ENCODE measurements at places on chromosomes 3 and 15.
A peak's percentile ranks its signal among the peaks of the same experiment; 100 is the strongest.

GRCh38 chr3:45371621-45372020 is 16.8 kb upstream of the LARS2 start:
- DNase-seq = no peak

DNA sequence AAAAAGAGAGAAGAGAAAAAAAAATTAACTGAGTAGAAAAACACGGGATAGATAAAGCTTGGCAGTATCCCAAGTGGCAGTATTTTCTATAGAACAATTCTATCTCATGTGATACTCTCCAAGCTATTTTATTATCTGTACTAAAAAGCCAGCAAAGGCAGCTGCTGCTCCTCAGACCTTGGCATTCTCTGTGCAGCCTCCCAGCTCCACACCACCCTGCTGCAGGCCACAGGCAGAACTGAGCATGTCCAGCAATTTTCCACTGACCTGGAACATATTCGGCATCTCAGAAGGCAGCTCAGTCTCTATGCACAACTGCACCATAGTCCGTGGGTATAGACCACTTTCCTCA is 1161.4 kb downstream of the IGSF11 start:
- DNase-seq = peak; percentile 17

GRCh38 chr15:62362608-62363007 is 197.5 kb upstream of the C2CD4B start:
- no peak for DNase-seq

GRCh38 chr3:173009410-173009809 is 131.6 kb downstream of the SPATA16 start:
- DNase-seq = no peak

- DNase-seq = no peak
Observed at GRCh38 chr3:14849638-14850230, 31.0 kb downstream of the FGD5 start.

DNA sequence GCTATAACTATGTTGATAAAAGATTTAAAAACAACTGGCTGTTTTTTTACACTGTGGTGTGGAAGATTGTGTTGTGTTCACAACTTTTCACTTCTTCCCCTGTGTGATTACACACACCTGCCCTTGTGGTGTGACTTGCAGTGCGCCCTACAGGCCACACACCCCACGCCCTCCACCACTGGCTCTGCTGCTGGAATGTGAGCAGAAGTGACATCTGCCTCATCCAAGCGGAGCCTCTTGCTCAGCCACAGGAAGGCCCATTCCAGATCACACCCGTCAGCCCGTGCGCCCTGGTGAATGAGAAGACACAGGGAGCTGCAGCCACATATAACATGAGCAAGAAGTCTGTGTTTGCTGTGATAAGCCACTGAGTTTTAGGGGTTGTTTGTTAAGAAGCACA is 7.0 kb downstream of the CCR2 start:
- DNase-seq = no peak

DNA sequence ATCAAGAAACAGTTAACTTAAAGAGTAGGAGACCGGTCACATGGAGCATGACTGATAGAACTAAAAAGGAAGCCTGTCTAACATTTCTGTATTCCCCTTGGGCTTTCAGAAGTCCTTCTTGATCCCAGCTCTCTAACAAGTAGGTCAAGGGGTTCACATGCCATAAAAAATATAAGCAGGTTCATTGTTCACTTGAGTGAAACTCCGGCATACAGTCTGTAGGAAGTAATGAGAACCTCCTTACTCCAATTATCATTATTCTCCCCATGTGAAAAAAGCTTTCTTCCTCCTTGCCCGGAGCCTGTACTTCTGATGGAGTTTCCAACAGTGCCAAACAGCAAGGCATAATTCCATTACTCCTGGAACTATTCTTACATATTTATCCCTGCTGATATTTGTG is 242.8 kb upstream of the CNTN4 start:
- no peak for DNase-seq

GRCh38 chr15:51830276-51830806 is 888 bp downstream of the TMOD3 start:
- DNase-seq = no peak

- DNase-seq = no peak
Observed at GRCh38 chr15:67547836-67548235, 5.3 kb downstream of the MAP2K5 start.

- no peak for DNase-seq
Observed at GRCh38 chr3:163335429-163335828, 1742.9 kb downstream of the SI start.

- DNase-seq = no peak
Observed at GRCh38 chr15:101171954-101172353, 79.9 kb downstream of the CHSY1 start.

DNA sequence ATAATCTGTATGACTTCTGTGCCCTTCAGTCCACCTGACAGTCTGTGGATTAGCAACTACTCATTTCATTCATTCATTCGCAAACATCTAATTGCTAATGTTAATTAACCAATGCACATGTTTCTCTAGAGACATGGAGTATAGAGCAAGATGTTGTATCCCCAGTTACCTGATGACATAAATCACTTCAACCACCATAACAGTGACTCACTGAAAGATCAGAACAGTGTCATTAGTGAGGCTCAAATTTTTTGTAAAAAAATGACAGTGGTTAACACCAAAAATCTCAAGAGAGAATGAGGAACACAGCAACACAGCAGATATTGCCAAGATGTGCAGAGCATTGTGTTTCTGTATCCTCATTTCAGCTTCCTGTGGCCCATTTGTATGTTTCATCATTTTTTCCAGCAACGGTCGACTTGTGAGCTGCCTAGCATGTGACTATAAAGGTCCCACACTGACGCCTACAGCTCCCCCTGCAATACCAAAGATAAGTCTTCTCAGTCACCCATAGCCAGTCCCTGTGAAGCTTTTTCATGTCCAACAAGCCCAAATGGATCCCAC is 3.7 kb upstream of the PLD1 start:
- DNase-seq = no peak

DNA sequence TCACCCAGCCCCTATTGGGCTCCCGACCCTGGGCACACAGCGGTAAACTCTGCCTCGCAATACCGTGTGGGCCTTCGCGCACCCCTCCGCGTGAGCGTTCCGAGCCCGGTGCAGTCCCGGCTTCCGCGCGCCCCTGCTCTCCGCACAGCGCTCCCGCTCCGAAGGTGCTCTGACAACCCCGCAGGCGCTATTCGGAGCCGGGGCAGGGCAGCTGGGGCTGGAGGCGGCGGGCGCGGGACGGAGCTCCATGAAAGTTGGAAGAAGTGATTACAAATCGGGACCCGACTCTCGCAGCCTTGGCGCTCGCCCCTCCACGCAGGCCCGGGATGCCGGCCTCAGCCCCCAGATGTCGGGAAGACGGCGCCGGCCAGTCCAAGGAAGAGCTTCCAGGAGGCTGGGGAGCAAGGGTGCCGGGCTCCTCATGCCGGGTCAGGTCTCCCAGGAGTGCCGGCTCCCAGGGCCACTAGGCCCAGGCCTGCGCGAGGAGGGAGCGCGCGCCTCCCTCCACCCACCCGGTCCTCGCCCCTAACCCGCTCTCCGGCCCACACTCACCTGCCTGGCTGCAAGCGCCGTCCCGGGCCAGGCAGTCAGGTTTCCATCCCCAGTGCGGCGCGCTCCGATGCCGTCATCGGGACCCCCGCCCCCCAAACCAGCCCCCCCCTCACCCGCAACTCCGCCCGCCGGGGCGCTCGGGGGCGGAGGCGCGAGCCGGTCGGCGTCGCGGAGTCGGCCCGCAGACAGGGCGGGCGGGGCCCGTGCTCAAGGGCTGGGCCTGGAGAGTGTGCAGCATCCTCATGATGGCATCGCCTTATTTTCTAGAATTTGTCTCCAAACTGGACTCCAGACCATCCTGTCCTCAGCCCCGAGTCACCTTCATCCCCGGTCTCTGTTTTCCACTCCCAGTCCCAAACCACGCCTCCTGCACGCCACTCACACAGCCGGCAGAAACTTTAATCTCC is at the start of gene KIF7:
Gene KIF7 (minus strand): TSS at position 621 of the 959 bp plus-strand sequence. CDS start 2,537 bp downstream, outside the sequence.
- DNase-seq = peak; percentile 82

DNA sequence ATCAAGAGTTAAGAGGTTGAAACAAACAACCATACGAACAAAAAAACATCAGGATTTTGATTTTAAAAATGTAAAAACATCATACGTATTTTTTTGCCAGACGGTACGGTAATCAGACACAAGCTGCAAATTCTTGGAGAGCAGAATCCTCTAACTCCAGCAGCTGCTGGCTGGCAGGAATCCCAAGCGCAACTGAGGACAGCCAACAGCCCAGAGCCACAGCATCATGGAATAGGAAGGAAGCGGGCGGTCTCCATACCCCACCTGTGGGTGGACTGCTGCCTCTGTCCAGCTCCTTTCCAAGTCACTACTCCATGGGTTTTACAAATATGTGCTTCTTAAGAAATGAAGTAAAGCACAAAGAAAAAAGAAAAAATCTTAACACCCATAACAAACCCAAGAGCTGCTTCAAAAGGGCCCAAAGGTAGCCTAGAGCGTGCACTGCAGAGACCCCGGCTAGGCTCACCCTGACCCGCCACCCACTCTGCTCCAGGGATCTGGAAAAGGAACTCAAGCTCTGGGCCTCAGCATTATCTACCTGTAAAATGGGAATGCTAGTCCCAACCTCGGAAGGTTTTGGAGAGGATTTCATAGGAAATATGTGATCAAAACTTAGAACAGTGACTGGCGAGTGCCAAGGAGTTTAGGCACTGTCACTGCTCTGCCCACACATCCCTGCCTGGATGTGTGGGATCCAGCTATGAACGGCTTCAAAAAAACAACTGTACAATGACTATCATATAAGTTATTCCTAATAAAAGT is 33.4 kb downstream of the ZXDC start:
- no peak for DNase-seq

- DNase-seq = no peak
Observed at GRCh38 chr3:15273227-15273626, 59.2 kb downstream of the SH3BP5 start.

- no peak for DNase-seq
Observed at GRCh38 chr3:16724487-16724886, 119.3 kb upstream of the DAZL start.

DNA sequence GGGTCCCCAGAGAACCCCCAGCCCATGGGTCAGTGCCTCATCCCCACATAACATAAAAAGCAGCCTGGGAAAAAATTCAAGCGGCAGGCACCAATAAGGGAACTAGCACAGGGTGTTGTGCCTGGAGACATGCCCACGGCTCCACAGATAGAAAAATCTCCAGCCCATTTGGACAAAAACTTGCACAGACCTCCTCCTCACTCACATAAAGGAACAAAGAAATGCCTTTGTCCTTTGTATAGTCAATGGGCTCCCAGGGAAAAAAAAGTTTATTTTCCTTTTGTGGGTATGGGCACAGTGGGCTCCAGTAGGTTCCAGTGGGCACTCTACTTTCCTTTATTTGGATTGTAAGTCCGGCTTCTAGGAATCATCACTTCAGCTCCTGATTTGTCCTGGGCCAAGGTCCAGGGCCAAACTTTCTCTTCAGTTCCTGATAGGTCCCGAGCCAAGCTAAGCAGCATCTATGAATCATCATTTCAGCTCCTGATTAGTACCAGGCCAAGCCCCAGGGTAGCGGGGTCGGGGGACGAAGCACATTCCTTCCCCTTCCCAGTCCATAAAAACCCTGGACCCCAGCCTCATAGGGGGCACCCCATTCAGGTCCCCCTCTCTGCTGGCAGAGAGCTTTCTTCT is 1.6 kb upstream of the DNAH12 start:
- no peak for DNase-seq

- DNase-seq = no peak
Observed at GRCh38 chr3:42865256-42865655, 10.4 kb downstream of the CYP8B1 start.

- no peak for DNase-seq
Observed at GRCh38 chr15:52699457-52699856, 20.3 kb upstream of the ATOSA start.

GRCh38 chr3:158775426-158776410 is 26.1 kb upstream of the MFSD1 start:
- DNase-seq = no peak

GRCh38 chr3:138914870-138915502 is 32.0 kb downstream of the FOXL2 start:
- DNase-seq = peak; percentile 79

- DNase-seq = no peak
Observed at GRCh38 chr3:189845069-189845468, 213.9 kb downstream of the TP63 start.

DNA sequence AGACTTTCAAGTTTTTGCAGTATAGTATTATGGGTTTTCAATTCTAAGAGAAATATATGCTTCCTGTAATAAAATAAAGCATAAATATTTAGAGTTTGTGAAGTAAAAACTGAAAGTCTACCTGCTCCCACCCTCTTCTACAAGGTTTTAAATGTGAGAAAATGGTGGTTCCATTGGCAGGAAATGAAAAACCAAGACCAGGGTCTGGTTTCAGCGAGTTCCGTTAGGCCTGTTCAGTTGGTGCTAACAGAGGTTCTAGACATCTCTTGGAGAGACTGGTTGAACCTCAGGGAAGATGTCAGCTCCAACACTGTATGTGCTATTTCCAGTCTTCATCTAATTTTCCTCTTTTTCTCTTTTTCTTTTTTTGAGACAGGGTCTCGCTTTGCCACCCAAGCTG is 11.8 kb upstream of the MYO1E start:
- DNase-seq = no peak

DNA sequence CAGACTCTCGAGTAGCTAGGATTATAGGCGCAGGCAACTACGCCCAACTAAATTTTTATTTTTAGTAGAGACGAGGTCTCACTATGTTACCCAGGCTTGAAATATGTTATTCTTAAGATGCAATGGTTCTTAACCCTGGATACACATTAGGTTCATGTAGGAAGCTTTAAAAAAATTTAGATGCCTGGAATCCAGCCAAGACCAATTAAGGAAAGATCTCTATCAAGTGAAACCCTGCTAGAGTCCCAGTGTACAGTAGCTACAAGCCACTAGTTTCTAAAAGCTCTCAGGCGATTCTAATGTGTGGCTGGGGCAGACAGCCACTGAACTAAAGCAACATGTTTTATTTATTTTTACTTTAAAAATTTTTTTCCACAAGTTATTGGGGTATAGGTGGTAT is 33.2 kb downstream of the TRIM69 start:
- DNase-seq = peak; percentile 8

DNA sequence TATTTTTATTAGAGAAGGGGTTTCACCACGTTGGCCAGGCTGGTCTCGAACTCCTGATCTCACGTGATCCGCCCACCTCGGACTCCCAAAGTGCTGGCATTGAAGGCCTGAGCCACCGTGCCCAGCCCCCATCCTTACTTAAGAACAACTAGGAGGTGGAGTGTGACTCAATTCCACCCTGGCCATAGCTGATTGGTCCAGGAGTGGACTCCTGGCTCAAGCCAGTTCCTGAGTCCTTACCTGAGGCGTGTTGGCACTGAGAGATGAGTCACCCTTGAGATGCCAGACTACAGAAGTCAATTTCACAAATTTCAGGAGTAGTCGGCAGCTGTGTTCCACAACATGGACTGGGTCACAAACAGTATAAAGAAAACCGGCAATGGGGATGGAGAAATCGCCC is 124.2 kb downstream of the SHQ1 start:
- no peak for DNase-seq

- peak; percentile 15 for DNase-seq
Observed at GRCh38 chr3:27533261-27533607, 49.0 kb upstream of the SLC4A7 start.

DNA sequence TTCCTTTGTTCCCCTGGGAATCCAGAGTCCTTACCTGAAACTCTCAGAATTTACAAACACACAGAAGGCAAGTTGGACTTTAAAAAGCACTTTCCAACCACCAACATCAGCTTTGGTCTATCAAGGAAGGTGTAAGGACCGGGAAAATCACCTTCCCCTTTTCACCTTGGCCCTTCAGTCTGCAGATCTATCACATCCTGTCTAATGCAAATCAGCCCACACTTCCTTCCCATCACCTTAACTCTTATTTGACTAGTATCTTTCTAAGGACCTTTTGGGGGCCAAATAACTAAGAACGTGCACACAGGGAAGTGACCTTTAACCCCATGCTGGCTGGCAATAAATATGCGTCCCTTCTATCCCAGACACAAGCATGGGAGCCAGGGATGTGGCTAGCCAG is 320.6 kb downstream of the ARRDC4 start:
- no peak for DNase-seq

Measured in right kidney (tissue), 9 donors.